ENCODE measurements at places on chromosomes 16 and 17.

- DNase-seq: no peak
Observed at GRCh38 chr16:82011199-82011641, at the start of gene SDR42E1. SDR42E1 (minus strand) TSS chr16:82011470; CDS start chr16:82000858, 10,612 bp downstream.

DNA sequence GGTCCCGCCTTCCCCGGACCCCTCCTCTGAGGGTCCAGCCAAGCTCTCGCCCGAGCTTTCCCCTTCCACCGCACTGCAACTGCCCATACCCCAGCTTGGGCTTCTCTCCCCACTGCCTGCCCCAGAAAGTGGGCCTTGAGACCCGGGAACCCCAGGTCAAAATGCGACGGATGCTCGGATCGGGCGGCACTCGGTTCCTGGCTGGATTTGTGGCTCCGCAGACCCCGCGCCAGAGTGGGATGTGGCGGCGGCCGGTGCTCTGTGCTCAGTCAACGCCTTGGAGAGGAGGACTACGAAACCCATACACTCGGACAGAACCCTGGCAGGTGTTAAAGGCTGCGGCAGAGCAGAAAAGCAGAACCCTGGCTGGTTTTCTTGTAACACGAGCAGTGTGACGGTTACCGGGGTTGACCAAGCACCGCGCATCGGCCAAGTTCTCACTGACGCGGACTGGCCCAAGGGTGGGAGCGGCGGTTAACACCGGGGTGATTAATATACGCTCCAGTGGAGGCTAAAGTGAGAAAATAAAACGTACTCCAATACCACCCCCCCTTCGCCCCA, 885 bp upstream of the SLFN13 start:
- DNase-seq: no peak

GRCh38 chr16:67149276-67150046, 1.3 kb downstream of the B3GNT9 start:
- DNase-seq: no peak

DNA sequence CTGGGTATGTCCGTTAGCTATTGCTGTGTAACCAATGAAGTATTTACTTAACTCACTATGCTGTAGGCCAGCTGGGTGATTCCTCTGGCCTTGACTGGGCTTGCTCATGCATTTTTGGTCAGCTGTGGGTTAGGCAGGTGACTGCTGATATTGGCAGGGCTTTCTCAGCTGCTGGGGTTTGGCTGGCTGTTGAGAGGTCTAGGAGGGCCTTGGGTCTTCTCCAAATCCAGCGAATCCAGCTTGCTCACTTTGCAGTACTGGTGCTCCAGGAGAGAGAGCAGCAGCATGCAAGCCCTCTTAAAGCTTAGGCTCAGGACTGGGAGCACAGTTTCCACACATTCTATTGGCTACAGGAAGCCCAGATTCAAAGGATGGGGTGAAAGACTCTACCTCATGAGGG, 270.1 kb downstream of the PHKB start:
- peak; percentile 76 for DNase-seq

DNA sequence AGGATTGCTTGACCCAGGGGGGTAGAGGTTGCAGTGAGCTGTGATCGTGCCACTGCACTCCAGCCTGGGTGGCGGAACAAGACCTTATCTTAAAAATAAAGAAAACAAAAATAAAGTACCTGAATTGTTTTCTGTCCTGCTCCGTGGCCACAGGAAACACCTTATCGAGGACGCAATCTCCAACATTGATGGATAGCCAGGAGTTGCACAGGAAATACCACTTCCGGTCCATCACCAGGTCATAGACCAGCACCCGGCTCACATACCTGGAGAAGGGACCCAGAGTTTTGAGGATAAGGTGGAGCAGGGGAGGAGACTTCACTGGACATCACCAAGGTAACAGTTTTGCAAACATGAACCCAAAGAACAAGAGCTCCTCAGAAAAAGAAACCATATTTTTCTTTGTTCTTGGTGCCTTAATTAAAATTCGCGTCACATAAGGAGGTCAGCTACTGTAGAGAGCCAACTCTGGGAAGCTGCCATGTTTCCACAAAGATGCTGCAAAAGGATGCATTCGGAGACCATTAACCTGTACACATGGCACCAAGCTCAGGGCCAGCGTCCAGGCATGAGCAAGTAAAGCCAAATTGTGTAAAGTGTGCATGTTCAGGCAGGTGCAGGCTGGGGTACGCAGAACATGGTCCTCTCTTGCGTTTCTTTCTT, 55.6 kb upstream of the GCSH start:
- no peak for DNase-seq

- no peak for DNase-seq
Observed at GRCh38 chr16:73198481-73198880, 150.6 kb upstream of the ZFHX3 start.

DNA sequence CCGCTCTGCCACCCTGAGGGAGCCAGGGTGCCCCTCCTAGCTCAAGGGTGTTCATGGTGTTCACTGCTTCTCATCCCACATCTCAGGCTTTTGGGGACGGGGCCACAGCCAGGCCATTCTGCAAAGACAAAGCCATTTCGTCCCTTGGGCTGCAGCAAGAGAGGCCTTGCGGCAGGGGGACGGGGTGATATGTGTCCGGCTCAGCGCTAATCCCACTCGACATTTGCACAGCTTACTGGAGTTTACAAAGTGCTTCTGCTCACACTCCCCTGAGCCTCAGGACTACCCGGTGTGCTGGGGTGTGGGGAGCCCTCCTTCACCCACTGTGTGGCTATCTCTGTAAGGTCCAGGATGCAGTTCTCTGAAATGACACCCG, 84.3 kb downstream of the RTN4RL1 start:
- DNase-seq: no peak

All from AG08395 (cell line).